ENCODE measurements at places on chromosomes 4 and X. TPM values are rescaled to one million over a fixed set of nuclear protein-coding genes. Genes with fewer than 3 reads are reported as not detected.

- no peak for DNase-seq
Measured at GRCh38 chr4:8710416-8710815, 117.9 kb downstream of the CPZ start.

GRCh38 chrX:43958529-43958928 lies 14.7 kb downstream of the NDP start:
- no peak for DNase-seq

DNA sequence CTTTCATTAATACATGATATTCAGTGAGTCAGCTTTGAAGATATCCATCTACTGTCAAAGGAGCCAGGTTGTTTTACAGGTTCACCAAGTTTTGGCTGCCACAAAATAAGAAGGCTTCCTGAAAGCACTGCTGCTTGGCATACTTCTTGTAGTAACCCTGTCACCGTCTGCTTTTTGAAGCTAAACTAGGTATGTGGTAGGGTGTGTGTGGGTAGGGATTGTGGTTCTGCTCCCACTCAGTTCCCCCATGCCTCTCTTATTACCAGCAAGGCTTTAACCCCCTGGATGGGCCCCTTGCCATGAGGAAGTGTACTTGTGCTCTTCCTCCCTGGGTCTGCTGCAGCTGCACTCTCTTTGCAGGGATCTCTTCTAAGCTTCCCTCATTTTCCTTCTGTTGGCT lies 191.2 kb downstream of the BANK1 start:
- no peak for DNase-seq

- peak; percentile 60 for DNase-seq
Measured at GRCh38 chr4:79325864-79326328, at the start of gene NAA11. TSS of gene NAA11 (minus strand) at chr4:79326061. CDS start at chr4:79325877, 184 bp downstream.

GRCh38 chr4:41429280-41429669 lies 108.7 kb upstream of the LIMCH1 start:
- no peak for DNase-seq

GRCh38 chr4:86033171-86033570 lies 326.7 kb downstream of the MAPK10 start:
- DNase-seq: peak; percentile 77

DNA sequence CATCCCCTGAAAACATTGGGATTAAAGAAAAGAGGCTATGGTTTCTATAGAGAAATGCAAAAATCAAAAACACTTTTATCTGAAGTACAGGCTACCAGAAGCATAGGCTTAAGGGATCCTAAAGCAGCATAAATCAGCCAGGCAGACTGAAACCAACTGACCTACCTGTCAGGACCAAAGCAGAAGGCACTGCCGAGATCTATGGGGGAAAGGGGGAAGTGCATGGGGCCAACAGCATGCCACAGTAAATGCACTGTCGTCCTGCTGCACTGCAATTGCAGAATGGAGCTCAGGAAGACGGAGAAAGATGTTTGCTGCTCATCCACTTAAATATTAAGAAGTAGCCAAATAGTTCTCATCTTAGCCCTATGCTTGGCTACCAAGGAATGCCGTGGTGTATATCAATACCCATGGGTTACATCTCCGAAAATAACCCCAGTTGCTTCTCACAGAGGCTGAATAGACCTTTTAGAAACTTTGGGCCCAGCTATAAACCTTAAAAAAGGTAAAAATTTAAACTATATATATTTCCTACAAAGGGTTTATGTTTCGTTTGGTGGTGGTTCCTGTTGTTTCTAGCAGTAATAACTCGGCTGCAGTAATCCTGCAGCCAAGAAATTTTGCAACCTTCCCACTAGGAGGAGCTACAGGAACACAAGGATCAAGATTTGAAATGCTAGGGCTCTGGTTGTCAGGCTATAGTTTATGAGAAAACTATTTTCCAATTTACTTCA lies 312.2 kb upstream of the DIAPH2 start:
- no peak for DNase-seq

GRCh38 chr4:156981262-156981769 lies 9.7 kb upstream of the PDGFC start:
- DNase-seq: no peak

GRCh38 chrX:15855568-15856221 lies 1.1 kb upstream of the AP1S2 start:
- DNase-seq: no peak

GRCh38 chrX:15468036-15468435 lies 25.1 kb downstream of the PIR start:
- no peak for DNase-seq

GRCh38 chr4:82248903-82249632 lies 124.7 kb downstream of the HNRNPD start:
- DNase-seq: no peak

DNA sequence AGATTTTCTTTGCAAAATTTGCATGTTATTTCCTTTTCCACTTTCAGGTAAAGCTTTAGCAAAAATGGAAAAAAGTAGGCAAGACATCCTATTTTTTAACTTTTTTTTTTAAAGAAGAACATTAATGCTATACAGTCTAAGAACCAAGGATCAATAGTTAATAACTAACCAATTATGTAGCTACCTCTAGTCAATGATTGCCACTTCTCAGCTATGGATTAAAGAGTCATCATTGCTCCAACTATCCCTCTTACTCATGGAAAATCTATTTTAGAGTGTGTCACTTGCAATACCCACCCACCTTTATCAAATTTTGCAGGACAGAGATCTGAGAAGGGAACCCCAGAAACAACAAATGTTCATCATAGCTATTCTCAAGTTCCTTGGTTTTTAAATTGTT lies 223.1 kb downstream of the ANK2 start:
- no peak for DNase-seq

DNA sequence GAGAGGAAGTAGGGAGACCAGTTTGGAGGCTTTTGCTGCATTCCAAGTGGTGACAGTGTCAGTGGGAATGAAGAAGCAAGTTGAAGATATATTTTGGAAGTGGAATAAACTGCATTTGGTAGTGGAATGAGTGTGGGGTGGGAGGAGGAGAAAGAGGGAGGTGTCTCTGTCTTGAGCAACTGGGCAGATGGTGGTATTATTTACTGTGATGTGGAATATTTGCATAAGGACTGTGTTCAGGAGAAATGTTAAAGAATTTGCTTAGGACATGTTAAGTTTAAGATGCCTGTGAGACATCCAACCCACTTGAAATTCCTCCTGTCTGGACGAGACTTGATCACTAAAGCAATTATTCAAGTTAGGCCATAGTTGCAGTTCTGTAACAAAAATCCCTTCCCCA lies 448.9 kb upstream of the AMOT start:
- DNase-seq: no peak

DNA sequence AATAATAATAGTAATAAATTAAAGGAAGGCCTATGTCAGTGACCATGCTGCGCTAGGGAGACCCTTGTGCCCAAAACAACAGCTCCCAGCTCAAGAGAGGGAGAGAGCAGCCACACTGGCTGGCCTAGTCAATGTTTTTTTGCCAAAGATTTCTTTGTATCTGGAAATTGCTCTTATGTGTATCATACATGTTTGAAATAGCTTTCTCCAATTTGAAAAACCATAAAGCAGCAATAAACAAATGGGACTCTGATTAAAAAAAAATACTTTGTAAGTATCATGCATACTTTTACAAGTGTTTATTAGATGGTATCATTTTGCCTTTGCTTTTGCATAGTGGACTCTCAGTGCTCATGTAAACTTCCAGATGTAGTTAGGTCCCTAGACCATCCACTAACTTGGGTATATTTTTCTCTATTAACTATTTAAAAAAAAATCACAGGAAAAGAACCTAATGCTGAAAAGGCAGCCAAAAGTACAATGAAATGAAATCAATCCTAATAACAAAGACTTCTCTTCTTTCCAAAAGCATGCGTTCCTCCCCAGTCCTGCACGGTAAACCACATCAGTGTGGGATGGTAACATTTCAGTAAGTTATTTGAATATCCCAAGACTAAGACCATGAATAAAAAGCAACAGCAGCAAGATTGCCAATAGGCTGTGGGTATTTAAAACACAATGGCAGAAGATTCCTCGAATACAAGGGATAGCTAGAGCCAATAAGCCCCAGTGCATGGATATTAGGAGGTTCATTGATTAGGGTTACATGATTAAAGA lies 117.6 kb downstream of the PALLD start:
- DNase-seq: no peak

- DNase-seq: no peak
Measured at GRCh38 chr4:115780268-115780667, 666.8 kb upstream of the NDST4 start.

DNA sequence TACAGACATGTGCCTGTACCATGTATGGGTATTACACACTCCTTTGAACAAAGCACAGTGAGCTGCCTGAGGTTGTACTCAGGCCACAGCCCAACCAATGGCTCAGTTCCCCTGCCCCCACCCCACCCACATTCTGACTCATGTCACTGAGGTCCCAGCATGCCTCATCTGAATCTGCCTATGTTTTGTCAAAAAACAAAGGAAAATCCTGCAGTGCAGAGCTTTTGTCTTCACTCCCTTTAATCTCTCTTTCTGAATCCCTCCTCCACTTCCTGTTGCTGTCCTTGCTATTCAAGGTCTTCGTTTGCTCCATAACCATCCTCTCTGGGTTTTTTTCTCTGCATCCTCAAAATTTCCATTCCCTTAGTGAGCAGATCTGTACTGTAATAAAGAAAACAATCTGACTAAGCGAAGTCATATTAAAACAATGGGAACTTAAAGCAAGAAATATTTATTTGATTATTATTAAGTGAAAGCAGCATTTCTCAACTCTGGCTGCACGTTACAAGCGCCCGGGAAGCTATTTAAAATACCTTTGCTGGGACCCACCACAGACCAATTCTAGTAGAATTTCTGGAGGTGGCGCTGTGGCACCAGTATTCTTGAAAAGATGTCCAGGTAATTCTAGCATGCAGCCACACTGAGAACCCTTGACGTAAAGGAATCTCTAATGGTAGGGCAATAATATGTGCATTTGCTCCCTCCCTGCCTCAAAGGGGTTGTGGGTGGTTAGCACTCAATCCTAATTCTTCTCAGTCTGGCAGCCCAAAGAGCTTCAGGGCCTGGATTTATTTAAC lies 8.7 kb downstream of the GUCY2F start:
- peak; percentile 50 for DNase-seq

- DNase-seq: no peak
Measured at GRCh38 chrX:150573702-150574101, 5.3 kb downstream of the MTM1 start.

GRCh38 chr4:174457468-174457867 lies 64.8 kb downstream of the HPGD start:
- no peak for DNase-seq

DNA sequence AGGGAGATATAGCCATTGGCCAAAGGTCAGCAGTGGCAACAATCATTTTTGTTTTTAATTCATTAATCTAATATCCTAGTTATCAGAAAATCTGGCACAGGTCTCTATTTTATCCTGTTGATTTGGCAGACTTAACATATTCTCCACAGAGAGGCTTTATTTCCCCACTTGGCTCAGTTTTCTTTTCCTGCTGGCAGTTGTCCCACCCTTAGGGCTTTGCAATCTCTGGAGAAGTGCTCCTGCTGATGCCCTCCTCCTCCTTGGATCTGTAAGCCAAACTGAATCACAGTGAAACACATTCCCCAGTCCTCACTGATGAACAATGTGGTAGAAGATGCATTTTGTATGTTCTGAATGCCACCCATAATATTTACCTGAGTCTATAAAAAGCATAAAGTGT lies 889.7 kb downstream of the PDHA2 start:
- no peak for DNase-seq

- peak; percentile 73 for DNase-seq
Measured at GRCh38 chr4:173506597-173507211, 23.3 kb downstream of the HAND2 start.

DNA sequence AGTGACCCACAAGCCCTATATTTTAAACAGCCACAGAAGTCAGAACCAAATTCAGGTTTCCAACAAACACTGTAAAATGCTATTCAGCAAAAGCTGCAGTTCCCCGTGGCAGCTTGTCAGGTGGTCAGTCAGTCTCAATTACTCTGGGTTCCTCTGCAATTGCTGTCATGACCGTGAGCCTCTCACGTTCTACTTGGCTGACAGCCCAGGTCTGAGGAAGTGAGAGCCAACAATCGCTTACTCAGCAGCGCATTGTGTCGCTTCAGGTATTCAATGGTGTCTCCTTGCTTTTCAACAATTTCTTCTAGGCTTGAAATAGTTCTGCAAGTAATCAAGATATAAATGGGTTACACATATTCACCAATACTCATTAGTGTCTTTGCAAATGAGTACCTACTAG lies 25.8 kb downstream of the TRIM75 start:
- peak; percentile 55 for DNase-seq

GRCh38 chr4:7430368-7430964 lies 4.3 kb downstream of the PSAPL1 start:
- peak; percentile 68 for DNase-seq

GRCh38 chrX:51598899-51599298 lies 19.8 kb downstream of the CENPVL3 start:
- DNase-seq: no peak

GRCh38 chrX:57752866-57753265 lies 72.8 kb upstream of the NLRP2B start:
- no peak for DNase-seq

DNA sequence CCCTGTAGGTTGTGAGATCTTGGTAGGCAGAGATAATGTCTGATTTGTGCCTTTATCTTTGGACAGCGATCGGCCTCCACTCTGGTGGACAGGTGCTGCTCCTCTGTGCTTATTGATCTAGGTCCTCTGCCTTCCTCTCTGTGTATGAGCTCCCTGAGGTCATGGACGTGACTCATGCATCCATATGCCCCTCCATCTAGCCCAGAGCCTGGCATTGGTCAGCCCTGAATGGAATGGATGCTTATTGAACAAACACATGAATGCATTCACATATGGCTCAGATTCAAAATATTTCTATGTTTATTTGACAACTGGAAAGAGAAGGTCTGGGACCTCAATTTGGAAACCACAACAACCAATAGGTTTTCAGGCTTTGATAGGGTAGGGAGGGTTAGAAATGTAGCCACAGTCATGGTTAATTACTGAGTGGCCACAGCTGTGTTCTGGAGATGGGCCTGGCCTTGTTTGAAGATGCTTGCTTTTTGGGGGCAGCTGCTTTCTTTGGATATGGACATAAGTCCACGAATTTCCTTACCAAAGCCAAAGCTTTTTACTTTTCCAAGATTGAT lies 76.2 kb downstream of the SEL1L3 start:
- no peak for DNase-seq

DNA sequence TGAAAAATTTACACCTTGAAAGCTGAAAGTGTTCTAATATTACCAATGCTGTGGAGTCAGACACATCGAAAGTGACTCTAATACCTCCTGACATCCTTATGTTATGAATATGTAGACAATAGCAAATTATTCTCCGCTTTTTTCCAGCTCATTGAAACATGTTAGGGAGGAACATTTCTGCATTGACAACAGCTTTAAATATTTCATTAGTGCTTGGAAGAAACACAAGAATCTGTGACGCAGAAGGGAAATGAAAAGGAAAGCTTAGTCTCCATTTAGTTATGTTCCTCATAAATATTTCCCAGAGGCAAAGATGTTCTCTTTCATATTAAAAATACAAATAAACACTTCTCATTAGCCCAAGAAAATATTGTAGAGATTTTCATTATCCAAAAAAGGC lies 55.8 kb upstream of the CD99 start:
- DNase-seq: no peak

- no peak for DNase-seq
Measured at GRCh38 chr4:56511098-56511497, 5.5 kb downstream of the ARL9 start.

The UGT8 gene
- 1.1 TPM for total RNA-seq

The NEUROG2 gene
- total RNA-seq: not detected

The PNCK gene
- 4.3 TPM for total RNA-seq

The PFKFB1 gene
- 0.30 TPM for total RNA-seq

The ATOH1 gene
- total RNA-seq: not detected

The TLR3 gene
- total RNA-seq: 14.9 TPM

The MAML3 gene
- 8.3 TPM for total RNA-seq

The SLC38A5 gene
- total RNA-seq: 11.8 TPM

The USP27X gene
- 3.9 TPM for total RNA-seq

The UCHL1 gene
- total RNA-seq: 37.5 TPM

The INTS6L gene
- total RNA-seq: 10.3 TPM

The TCEAL7 gene
- total RNA-seq: 12.7 TPM

The NAP1L3 gene
- 12.9 TPM for total RNA-seq

The GAGE12E gene
- not detected for total RNA-seq

All from aorta (tissue), 5 donors.